ENCODE measurements at places on chromosomes 16 and 17.

DNA sequence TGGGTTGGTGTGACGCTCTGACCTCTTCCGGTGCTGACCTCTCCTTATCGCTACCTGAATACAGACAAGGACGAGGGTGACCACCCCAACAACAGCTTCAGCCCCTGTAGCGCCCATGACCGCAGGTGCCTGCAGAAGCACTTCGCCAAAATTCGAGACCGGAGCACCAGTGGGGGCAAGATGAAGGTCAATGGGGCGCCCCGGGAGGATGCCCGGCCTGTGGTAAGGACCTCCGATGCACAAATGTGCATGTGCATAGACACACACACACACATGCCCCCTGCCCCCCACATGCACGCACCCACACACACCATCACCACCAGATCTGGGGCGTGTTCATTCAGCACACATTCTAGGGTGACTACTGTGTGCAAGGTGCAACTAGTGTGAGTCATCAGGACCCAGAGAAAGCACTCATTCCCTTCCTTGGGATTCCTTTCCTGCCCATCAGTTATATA, 9.7 kb downstream of the IGFBP4 start:
- DNase-seq: no peak

- no peak for DNase-seq
Measured at GRCh38 chr17:71777048-71777640, 343.7 kb upstream of the SOX9 start.

DNA sequence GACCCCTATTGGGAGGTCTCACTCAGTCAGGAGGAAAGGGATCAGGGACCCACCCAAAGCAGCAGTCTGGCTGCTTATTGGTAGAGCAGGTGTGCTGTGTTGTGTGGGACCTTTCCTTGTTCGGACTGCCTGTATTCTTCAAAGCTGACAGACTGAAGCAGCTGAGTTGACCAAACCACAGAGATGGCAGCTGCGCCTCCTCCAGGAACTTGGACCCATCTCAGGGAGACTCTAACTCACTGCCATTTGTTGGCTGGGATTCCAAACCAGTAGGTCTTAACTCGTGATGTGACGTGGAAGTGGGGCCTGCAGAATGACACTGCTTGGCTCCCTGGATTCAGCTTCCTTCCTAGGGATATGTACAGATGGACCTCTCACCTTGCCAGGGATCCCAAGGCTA, 9.6 kb upstream of the UQCRC2 start:
- no peak for DNase-seq

- no peak for DNase-seq
Measured at GRCh38 chr17:15343749-15344148, 2.4 kb upstream of the TEKT3 start.
